Transverse colon (tissue), 4 donors: ENCODE measurements at places on chromosomes 2 and 18. TPM values are rescaled to one million over a fixed set of nuclear protein-coding genes. Genes with fewer than 3 reads are reported as not detected.
A peak's percentile ranks its signal among the peaks of the same experiment; 100 is the strongest.

Gene DTNA
- 8.9 TPM for total RNA-seq

Gene RESP18
- not detected for total RNA-seq

Gene CYP26B1
- total RNA-seq: not detected

Gene UGT1A5
- total RNA-seq: 4.2 TPM

Gene RND3
- total RNA-seq: 16.5 TPM

DNA sequence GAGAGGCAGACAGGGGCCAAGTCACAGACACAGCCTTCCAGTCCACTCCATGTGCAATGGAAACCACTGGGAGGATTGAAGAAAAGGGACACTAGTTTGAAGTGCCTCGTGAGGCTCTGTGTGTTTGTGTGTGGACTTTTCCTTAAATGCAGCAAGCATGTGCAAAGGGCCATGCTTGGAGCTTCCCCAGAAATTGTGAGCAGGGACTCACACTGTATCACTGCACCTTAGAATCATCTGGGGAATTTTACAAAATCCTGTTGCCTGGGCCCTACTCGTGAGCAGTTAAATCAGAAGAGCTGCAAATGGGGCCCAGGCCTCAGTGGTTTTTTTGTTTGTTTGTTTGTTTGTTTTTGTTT is 137.8 kb downstream of the TRIM43 start:
- H3K27me3 ChIP-seq: no peaks in the 10 kb centered on the region
- no peaks in the 10 kb centered on the region for H3K36me3 ChIP-seq
- no peak for DNase-seq

GRCh38 chr2:202723746-202724145 is 89.0 kb downstream of the FAM117B start:
- no peaks in the 10 kb centered on the region for H3K27me3 ChIP-seq
- peaks cover 3% of the 10 kb centered on the region for H3K36me3 ChIP-seq
- no peak for DNase-seq
- no peak overlapping the region for H3K4me3 ChIP-seq
- H3K27ac ChIP-seq: no peak overlapping the region

GRCh38 chr2:238717084-238717483 is 130.8 kb upstream of the TWIST2 start:
- no peak overlapping the region for H3K4me3 ChIP-seq
- no peak for DNase-seq
- H3K27me3 ChIP-seq: no peaks in the 10 kb centered on the region
- no peaks in the 10 kb centered on the region for H3K36me3 ChIP-seq

DNA sequence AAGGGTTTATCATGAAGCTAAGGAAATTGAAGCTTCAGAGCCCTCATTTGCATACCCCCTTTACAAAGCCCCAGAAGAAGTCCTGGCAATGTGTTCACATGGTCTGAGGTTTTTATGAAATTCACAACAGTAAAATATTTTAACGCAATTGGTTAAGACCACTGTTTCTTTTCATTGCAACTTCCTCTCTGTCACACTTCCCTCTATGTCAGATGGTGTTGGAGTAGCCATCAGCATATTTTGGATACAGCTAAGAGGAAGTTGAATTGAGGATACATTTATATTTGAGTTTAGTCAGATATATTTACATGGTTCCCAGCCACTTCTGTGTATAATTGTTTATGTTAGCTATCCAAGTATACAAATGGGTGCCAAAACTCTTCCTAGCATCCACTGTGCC is 170.0 kb downstream of the TXNL1 start:
- H3K27ac ChIP-seq: peak overlapping the region; percentile 28
- no peak overlapping the region for H3K4me3 ChIP-seq
- H3K27me3 ChIP-seq: no peaks in the 10 kb centered on the region
- no peaks in the 10 kb centered on the region for H3K4me1 ChIP-seq
- DNase-seq: no peak

GRCh38 chr2:180553094-180553715 is 427.2 kb upstream of the UBE2E3 start:
- no peak for DNase-seq
- no peaks in the 10 kb centered on the region for H3K36me3 ChIP-seq
- no peaks in the 10 kb centered on the region for H3K27me3 ChIP-seq
- no peak overlapping the region for H3K4me3 ChIP-seq
- no peak overlapping the region for H3K27ac ChIP-seq
- H3K4me1 ChIP-seq: peaks cover 8% of the 10 kb centered on the region

DNA sequence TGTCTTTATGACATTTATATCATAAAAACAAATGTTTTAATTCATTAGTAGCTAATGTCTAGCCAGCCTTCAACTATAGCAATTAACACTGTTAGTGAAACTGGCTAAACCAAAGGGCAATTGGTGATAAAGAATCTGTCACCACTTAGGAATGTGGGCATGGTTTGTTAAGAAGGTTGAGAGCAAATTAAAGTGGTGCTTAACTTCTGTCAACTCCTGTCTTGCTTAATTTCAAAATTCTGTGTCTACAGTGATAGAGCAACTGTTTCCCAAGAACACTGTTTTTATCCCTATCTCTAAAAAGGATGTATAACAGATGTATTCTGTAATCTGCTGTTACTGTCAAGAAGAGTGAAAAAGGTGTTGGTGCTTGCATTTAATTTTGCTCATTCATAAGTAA is 36.5 kb downstream of the CFAP36 start:
- no peak for DNase-seq
- no peak overlapping the region for H3K4me3 ChIP-seq
- H3K4me1 ChIP-seq: no peaks in the 10 kb centered on the region
- H3K27ac ChIP-seq: no peak overlapping the region
- no peaks in the 10 kb centered on the region for H3K36me3 ChIP-seq

DNA sequence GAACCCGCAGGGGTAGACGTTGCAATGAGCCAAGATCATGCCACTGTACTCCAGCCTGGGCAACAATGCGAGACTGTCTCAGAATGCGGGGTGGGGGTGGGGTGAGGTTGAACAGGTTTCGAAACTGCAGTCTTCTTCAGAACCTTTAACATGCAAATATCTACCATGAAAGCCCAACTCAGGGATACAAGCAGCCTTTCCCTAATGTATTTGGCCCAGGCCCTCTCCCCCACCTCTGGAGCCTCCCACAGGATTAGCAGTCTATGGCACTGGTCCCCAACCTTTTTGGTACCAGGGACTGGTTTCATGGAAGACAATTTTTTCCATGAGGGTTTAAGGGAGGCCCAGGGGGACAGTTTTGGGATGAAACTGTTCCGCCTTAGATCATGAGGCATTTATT is 53.5 kb downstream of the CCBE1 start:
- H3K36me3 ChIP-seq: no peaks in the 10 kb centered on the region
- H3K4me3 ChIP-seq: no peak overlapping the region
- H3K4me1 ChIP-seq: peaks cover 5% of the 10 kb centered on the region
- no peak for DNase-seq
- H3K27me3 ChIP-seq: no peaks in the 10 kb centered on the region
- no peak overlapping the region for H3K27ac ChIP-seq

GRCh38 chr2:84991404-84992160 is 20.6 kb downstream of the KCMF1 start:
- H3K4me3 ChIP-seq: no peak overlapping the region
- no peak overlapping the region for H3K27ac ChIP-seq
- no peaks in the 10 kb centered on the region for H3K36me3 ChIP-seq

GRCh38 chr18:46546111-46546640 is 110.8 kb downstream of the LOXHD1 start:
- no peaks in the 10 kb centered on the region for H3K36me3 ChIP-seq
- no peak overlapping the region for H3K27ac ChIP-seq
- no peak for DNase-seq
- H3K4me1 ChIP-seq: no peaks in the 10 kb centered on the region
- no peak overlapping the region for H3K4me3 ChIP-seq
- H3K27me3 ChIP-seq: no peaks in the 10 kb centered on the region

- DNase-seq: no peak
- no peak overlapping the region for H3K4me3 ChIP-seq
- no peaks in the 10 kb centered on the region for H3K27me3 ChIP-seq
- H3K27ac ChIP-seq: no peak overlapping the region
- no peaks in the 10 kb centered on the region for H3K4me1 ChIP-seq
Observed at GRCh38 chr2:217444932-217445331, 557.9 kb downstream of the TNS1 start.

DNA sequence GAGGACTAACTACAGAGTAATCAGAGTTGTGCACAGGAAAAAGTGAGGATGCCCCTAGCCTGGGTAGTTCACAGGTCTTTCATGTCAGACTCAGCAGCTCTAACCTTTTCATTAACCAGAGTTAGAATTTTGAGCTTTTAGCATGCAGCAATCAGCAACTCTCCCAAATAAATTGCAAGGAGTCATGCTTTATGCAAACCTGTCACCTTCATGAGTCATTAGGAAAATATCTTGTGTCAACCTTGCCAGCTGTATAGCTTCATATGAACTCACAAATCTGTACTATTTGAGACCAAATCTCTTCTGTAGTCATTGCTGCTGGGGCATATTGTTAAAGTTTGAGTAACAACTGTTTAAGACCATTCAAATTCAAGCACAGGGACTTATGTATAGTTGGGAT is 382.3 kb upstream of the NT5C1B start:
- no peaks in the 10 kb centered on the region for H3K27me3 ChIP-seq
- H3K4me3 ChIP-seq: no peak overlapping the region
- H3K36me3 ChIP-seq: no peaks in the 10 kb centered on the region
- DNase-seq: no peak

DNA sequence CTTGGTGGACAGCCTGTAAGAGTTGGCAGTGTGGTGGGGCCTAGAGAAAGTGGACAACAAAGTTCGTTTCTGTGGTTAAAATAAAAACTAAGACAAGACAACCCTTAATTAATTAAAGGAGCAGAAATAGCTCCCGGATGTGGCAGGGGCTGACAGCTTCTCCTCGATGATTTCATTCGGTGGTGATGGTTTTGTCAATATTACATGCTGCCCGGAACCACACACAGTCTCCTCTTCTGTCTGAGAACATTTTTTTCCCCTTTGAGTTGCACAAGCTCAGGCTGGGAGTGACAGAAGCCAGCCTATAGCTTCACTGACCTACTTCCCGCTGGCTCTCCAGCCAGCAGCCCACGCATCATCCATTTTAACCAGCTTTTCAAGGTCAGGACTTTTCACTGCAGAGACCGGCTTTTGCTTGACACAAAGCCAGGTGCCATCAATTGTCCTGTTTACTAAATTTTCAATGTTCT is 378.8 kb downstream of the SLC4A3 start:
- H3K4me3 ChIP-seq: no peak overlapping the region
- H3K36me3 ChIP-seq: no peaks in the 10 kb centered on the region
- DNase-seq: no peak
- no peaks in the 10 kb centered on the region for H3K27me3 ChIP-seq
- H3K4me1 ChIP-seq: no peaks in the 10 kb centered on the region
- H3K27ac ChIP-seq: no peak overlapping the region

GRCh38 chr2:42809131-42809818 is 16.9 kb upstream of the HAAO start:
- H3K4me1 ChIP-seq: peaks cover 5% of the 10 kb centered on the region
- peak; percentile 32 for DNase-seq
- H3K36me3 ChIP-seq: no peaks in the 10 kb centered on the region

DNA sequence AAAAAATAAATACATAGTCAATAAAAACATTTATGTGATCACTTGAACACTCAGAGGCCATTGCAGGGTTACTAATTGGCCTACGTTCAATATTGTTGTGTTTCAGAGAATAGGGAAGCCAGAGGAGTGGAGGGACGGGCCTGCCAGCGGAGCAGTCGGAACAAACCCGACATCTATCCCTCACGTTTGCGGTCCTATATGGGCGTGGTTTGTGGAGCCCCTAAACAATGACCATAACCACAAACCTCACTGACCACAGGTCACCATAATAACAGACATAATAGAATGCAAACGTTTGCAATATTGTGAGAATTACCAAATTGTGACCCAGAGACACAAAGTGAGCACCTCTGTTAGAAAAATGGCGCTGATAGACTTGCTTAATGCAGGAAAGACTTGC is 19.5 kb upstream of the ZNF516 start:
- H3K27me3 ChIP-seq: no peaks in the 10 kb centered on the region
- H3K36me3 ChIP-seq: no peaks in the 10 kb centered on the region
- no peak overlapping the region for H3K27ac ChIP-seq
- DNase-seq: no peak
- no peaks in the 10 kb centered on the region for H3K4me1 ChIP-seq

DNA sequence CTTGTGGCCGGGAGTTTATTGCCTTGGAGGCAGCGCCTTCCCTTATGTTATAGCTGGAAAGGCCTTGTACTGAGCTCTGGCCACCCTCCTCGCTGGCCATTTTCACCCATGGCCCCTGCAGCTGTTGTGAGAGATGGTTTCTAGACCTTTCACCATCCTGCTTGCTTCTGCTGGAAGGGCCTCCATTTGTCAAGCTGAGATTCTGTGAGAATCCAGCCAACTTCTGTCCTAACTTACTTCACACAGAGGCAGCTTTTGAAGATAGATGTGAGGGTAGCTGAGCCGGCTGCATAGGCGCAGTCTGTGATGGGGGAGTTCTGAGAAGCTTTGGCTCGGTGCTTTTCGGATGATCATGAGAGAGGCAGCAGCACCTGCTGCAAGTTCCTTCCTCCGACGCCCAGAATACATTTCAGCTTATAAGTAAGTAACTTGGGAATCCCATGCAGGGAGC is 8.7 kb downstream of the CTIF start:
- no peaks in the 10 kb centered on the region for H3K36me3 ChIP-seq
- DNase-seq: no peak
- no peaks in the 10 kb centered on the region for H3K27me3 ChIP-seq
- H3K27ac ChIP-seq: peak overlapping the region; percentile 46
- H3K4me3 ChIP-seq: no peak overlapping the region
- H3K4me1 ChIP-seq: peaks cover 30% of the 10 kb centered on the region

GRCh38 chr2:47272905-47273758 is 118.0 kb upstream of the STPG4 start:
- H3K27me3 ChIP-seq: no peaks in the 10 kb centered on the region
- H3K4me1 ChIP-seq: peaks cover 65% of the 10 kb centered on the region
- peak overlapping the region; percentile 86 for H3K27ac ChIP-seq
- no peak overlapping the region for H3K4me3 ChIP-seq
- no peaks in the 10 kb centered on the region for H3K36me3 ChIP-seq
- DNase-seq: no peak

- no peaks in the 10 kb centered on the region for H3K4me1 ChIP-seq
- DNase-seq: no peak
- H3K27me3 ChIP-seq: no peaks in the 10 kb centered on the region
Observed at GRCh38 chr2:32498306-32498705, 129.5 kb upstream of the TTC27 start.

DNA sequence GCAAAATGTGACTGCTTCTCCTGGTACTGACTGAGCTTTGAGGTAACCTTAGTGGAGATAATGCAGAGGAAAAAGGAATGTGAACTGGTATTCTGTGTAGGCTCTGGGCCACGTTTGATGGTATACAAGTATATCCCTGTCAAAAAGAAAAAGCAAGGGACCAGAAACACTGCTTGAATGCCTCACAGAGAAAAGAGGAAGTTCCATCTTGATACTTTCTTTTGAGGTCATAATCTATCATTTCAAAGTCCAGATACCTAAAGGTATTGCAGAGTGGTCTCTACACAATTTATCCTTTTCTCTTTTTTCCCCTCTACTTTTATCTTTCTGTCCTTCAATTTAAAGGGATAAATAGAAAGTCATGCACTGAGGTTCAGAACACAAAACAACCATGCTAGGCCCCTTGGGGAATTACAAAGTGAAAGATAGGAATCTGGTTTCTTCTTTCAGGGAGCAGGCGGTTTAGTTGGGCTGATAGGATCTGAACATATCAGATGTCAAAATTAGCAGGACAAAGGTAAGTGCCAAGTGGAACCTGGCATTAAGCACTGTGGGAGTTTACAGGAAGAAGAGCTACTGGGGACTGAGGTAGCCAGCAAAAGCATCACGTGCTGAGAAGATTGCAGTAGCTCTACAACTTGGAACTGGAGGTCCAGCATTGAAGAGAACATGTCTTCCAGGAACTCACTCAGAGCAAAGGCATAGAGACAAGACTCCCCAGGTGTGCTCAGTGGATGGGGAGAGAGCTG is 121.2 kb downstream of the LYPD6 start:
- H3K27ac ChIP-seq: no peak overlapping the region
- H3K4me1 ChIP-seq: no peaks in the 10 kb centered on the region
- no peak overlapping the region for H3K4me3 ChIP-seq
- no peak for DNase-seq
